Stimulated activated CD4-positive, alpha-beta T cell treated with anti-CD3 and anti-CD28 coated beads, Interleukin-1b, Interleukin-23, amount 100 ng/mL, for 1 hour (primary cell): ENCODE measurements at places on chromosomes 11 and 22.

- no peak for DNase-seq
These were observed 23.9 kb downstream of the IGF2 start for GRCh38 chr11:2115308-2115707.

DNA sequence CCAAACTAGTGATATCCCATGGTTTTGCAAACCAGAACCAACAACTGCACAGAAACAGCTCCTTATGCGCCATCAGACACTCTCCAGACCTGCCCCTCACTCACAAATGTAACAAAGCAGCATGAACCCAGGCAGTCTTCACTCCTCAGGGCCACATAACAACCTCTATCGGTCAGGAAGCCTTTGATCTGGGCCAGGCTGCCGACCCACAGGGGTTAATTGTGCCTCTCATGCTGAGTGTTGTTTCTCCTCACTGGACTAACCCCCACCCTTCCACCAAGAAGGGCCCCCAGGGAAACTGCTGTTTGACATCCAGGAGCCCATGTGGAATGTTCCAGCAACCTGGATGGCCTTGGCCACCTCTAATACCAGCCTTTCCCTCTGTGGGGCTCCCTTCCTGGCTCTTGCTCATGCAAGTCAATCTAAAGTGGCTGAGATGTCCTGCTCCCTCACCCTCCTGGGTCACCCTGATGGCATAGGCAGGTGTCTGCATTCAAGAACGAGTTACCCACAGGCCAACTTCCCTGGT lies 7.9 kb upstream of the RGL4 start:
- DNase-seq, result no peak

DNA sequence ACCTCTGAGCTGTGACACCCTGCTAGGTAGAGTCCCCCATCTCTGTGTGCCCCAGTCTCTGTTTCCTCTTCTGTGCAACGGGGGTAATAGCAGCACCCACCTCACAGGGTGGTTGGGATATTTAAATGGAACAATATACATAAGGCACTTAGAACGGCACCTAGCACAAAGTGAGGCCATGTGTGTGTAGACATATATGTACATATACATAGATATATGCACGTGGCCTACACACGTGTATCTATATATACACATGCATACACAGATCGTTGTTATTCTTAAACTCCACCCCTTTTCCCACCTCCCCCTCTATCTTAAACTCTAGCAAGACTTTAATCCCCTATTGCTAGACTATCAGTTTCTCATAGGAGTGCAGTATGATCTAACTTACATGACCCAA lies 2.4 kb downstream of the WNT11 start:
- DNase-seq, result no peak

GRCh38 chr11:31412946-31413345 lies 43.3 kb downstream of the DNAJC24 start:
- no peak for DNase-seq

DNA sequence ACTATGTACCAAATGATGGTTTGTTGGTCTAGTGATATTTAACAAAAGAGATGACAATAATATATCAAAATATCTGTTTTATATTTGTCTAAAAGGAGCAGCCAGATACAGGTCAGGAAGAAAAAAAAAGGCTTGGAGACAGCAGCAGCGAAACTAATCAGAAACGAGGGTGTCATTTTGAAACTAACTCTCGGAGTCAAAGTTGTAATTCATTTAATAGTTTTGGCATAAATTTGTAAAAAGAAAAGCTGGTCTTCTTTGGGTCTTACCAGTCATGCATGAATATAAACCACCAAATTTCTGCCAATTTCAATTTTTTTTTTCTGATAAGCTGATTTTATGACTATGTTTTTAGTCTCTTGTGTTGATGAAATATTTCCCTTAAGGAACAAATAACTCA lies 25.5 kb downstream of the NPAT start:
- DNase-seq, result no peak

DNA sequence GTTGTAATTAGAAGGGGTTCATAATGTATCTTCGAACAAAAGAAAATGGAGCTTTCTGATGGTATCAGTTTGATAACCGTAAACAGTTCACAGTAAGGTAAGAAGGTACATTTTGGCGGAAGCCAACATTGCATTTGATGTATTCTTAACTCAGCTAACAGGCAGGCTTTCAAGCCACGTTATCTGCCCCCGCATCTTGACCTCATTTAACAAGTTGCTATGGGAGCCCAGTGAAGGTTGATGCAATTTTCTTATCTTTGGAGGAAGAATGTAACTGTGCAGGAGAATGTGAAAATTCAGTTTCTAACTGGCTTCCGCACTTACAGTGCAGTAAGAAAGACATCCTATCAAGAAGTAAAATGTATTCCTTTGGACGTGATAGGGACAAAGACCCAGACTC lies 110.6 kb downstream of the ETS1 start:
- DNase-seq, result peak; percentile 57

GRCh38 chr11:44939673-44940395 lies 10.8 kb downstream of the TP53I11 start:
- no peak for DNase-seq

DNA sequence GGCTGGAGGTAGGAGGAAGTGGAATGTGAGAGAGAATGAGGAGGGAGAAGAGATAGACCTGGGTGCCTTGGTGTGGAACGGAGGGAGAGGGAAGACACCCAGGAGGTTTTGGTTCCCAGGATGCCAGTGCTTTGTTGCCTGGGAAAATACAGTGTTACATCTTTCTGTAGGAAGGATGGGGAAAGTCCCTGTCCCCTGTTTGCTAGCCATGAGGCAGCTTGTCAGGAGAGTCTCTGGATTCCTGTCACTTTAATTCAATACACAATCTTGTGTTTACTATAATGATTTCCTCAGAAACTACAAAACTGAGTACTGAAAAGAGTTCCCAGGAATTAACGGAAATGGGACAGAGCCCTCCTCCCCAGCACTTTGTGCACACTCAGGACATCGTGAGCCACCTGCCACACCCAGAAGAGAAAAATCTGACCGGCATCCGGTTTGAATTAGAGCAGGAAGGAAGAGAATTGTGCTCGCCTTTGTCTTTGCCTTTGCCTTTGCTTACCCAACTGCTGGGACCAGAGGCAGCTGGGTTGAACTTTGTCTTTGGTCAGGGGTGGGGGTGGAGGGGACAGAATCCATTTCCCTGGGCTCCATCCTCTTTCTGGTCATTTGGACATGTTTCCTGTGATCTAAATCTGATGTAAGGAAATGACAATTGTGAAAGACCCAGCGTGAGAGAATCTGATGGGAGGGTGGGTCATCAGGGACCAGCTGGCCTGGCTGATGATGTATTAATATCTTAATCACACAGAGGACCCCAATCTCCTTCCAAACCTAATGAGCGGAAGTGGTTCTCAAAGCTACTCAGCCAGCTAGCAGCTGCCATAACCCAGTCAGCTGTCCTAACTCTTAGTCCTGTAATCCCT lies 1.3 kb upstream of the LIMK2 start:
- DNase-seq, result no peak

- no peak for DNase-seq
These were observed 17.9 kb upstream of the EMID1 start for GRCh38 chr22:29187831-29188230.

GRCh38 chr11:120331301-120331996 lies 4.8 kb upstream of the ARHGEF12 start:
- no peak for DNase-seq

DNA sequence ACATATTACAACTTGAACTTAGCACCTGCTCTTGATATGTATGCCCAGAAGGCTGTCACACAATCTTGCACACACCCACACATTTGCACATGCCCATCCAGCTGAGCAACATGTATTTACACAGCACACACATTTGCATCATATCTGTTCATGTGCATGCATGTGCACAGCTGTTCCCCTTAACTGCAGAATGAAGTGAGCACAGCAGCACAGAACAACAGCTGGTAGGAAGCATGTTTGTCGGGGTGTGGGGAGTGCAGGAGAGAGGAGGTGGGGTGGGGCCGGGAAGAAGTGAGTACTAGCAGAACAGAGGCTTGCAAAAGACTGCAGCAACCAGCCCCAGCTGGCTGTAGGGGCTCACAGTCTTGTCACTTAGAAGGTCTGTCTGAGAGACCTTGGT lies 296.5 kb downstream of the KIRREL3 start:
- DNase-seq, result no peak

GRCh38 chr22:45628515-45628914 lies 43.1 kb upstream of the ATXN10 start:
- no peak for DNase-seq

GRCh38 chr11:106998116-106998915 lies 20.0 kb downstream of the GUCY1A2 start:
- DNase-seq, result no peak

GRCh38 chr11:102244681-102245409 lies 72.4 kb upstream of the BIRC3 start:
- DNase-seq, result no peak

- DNase-seq, result no peak
These were observed 39.5 kb downstream of the CDKN1C start for GRCh38 chr11:2846056-2846455.

GRCh38 chr11:116980136-116980793 lies 118.0 kb downstream of the SIK3 start:
- no peak for DNase-seq

DNA sequence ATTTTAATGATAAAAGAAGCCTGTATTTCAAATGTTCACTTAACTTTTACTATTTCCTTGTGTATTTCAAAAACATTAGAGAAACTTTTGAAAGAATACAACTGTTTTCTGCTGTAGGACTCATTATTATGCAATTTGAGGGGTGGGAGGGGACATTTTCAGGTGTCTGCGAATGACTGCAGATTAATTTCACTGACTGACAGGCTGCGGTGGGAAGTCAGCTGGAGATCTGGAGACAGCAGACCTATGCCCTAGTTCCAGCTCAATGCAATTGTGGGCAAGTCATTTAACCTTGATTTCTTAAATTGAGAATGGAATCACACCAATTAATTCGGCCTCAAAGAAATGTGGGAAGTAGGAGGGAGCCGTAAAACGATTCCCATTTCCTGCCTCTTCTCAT lies 128.7 kb downstream of the ARL14EP start:
- no peak for DNase-seq

DNA sequence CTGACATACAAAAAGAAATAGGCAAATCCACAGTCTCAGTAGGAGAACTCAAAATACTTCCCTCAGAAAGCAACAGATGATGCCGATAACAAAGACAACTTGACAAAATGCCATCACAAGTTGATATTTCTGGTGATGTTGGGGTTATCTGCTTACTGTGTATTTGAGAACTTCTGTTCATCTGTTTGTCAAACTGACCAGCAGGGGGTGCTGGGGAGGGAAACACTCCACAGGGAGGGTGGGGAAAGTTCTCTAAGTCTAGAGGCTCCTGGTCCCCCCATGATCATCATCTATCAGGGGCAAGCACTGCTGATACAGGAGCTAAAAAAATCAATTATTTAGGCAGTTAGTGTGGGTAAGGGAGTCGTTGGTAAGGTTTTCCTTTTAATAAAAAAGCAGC lies 19.2 kb downstream of the GLYATL1 start:
- DNase-seq, result peak; percentile 12
